Spleen (tissue), 13 donors: ENCODE measurements at places on chromosomes 4 and X.

- H3K4me1 ChIP-seq = no peaks in the 10 kb centered on the region
- no peak overlapping the region for H3K27ac ChIP-seq
- no peak for DNase-seq
- no peaks in the 10 kb centered on the region for H3K27me3 ChIP-seq
Measured at GRCh38 chr4:124806403-124806802, 93.9 kb upstream of the ANKRD50 start.

DNA sequence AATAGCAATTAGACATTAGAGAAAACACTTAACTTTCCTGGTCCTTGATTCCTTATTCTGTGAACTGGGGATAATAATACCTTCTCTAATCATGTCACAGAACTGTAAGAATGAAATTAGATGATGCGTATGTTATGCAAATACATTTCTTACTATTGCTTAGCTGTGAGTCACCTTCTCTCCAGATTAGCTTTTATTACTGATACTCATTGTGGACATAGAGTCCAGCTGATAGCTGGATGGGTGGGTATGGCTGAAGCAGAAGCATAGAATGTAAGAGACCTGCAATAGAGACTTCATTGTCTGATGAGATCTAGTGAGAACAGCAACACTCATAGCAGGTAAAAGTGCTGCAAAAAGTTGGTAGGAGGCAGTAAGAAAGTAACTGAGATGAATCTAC, 437.2 kb upstream of the ZFP42 start:
- no peak overlapping the region for H3K27ac ChIP-seq
- no peak overlapping the region for H3K4me3 ChIP-seq
- no peaks in the 10 kb centered on the region for H3K27me3 ChIP-seq

GRCh38 chrX:10102046-10102704, 54.6 kb upstream of the CLCN4 start:
- no peak overlapping the region for H3K27ac ChIP-seq
- no peak overlapping the region for H3K4me3 ChIP-seq
- H3K27me3 ChIP-seq = no peaks in the 10 kb centered on the region
- no peak for DNase-seq

GRCh38 chr4:120704538-120704937, 218.0 kb downstream of the PRDM5 start:
- no peaks in the 10 kb centered on the region for H3K27me3 ChIP-seq
- no peaks in the 10 kb centered on the region for H3K4me1 ChIP-seq
- H3K4me3 ChIP-seq = no peak overlapping the region
- H3K27ac ChIP-seq = no peak overlapping the region
- no peak for DNase-seq

- H3K4me3 ChIP-seq = no peak overlapping the region
- no peaks in the 10 kb centered on the region for H3K27me3 ChIP-seq
- no peak for DNase-seq
Measured at GRCh38 chr4:40264497-40264896, 67.7 kb downstream of the RHOH start.

DNA sequence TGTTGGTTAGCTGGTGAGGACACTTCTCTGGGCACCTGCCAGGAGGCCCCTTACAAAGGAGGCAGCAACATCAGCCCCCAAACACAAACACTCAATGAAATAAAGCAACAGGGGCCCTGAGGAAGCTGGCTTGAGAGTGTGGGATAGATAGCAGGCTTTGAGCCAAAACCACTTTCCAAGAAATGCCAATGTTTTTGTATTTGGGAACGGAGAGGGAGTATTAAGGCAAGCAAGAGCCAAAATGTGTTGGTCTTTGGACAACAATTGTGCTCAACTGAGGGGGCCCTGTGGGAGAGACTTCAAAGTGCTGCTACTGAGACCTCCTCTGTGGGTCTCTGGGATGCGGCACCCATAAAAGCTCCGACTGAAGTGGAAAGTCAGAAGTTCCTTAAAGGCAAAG, 41.0 kb downstream of the RAI2 start:
- no peaks in the 10 kb centered on the region for H3K27me3 ChIP-seq
- H3K4me1 ChIP-seq = no peaks in the 10 kb centered on the region
- no peak overlapping the region for H3K4me3 ChIP-seq
- no peaks in the 10 kb centered on the region for H3K36me3 ChIP-seq
- no peak for DNase-seq

DNA sequence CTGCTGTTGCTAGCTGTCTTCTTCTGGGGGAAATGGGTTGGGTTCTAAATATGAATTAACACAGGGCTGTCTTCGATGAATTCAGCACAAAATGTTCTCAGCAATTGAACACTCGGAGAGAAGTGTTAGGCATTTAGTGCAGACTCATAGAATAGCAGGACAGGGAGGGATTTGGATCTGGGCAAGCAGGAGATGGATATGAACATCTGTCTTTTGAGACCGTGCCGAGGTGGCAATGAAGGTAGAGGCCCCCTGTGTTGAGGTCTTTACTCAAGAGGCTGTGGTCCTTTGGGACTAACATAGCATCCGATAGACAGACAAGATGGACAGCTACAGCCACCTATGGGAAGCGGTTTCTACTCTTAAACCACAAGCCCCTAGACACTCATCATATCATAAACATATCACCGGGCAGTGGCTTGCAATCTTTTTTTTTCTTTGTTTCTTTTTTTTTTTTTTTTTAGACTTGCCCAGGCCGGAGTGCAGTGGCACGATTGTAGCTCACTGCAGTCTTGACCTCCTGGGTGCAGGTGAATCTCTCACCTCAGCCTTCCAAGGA, 6.7 kb downstream of the CD99 start:
- no peak for DNase-seq
- H3K27ac ChIP-seq = peak overlapping the region; percentile 71
- H3K27me3 ChIP-seq = no peaks in the 10 kb centered on the region
- H3K36me3 ChIP-seq = no peaks in the 10 kb centered on the region
- H3K4me3 ChIP-seq = peak overlapping the region; percentile 45

DNA sequence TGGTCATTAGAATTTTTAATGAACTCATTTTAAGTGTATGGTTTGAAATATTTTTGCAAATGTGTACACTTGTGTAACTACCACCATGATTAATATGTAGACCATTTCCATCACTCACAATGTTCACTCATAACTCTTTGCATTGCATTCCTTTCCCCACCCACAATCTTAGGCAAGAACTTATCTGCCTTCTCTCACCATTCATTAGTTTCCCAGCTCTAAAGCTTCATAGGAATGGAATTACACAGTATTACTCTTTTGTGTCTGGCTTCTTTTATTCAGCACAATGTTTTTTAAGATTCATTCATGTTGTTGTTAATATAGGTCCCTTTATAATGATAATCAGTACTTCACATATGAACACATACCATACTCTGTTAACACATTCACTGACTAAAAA, 106.1 kb downstream of the ARAP2 start:
- no peaks in the 10 kb centered on the region for H3K27me3 ChIP-seq
- no peak overlapping the region for H3K4me3 ChIP-seq
- H3K4me1 ChIP-seq = no peaks in the 10 kb centered on the region

- no peaks in the 10 kb centered on the region for H3K36me3 ChIP-seq
- peaks cover 30% of the 10 kb centered on the region for H3K4me1 ChIP-seq
- no peaks in the 10 kb centered on the region for H3K27me3 ChIP-seq
- H3K27ac ChIP-seq = peak overlapping the region; percentile 12
- no peak overlapping the region for H3K4me3 ChIP-seq
Measured at GRCh38 chr4:76219299-76220055, 5.9 kb upstream of the SCARB2 start.

- no peak for DNase-seq
- H3K36me3 ChIP-seq = no peaks in the 10 kb centered on the region
- H3K4me1 ChIP-seq = no peaks in the 10 kb centered on the region
- H3K27ac ChIP-seq = no peak overlapping the region
Measured at GRCh38 chrX:151679798-151680402, 15.4 kb upstream of the PRRG3 start.

DNA sequence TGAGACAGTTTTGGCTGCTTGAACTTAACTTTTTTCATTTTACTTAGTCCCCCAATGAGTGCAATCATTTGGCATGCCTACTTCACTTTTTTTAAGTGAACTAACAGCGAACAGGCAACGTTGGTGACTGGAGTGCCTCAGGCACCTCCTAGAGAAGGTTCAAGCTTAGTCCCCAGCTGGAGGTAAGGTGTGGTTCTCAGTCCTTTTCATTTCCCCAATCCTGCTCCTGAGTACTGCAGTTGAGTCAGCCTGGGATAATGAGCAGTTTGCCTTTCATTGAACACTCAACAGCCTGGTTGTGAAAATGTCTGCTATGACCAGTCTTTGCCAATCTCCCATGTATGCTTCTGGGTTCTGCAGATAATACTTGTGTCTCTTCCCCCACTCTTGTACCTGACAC, 109.5 kb downstream of the CDKL5 start:
- no peaks in the 10 kb centered on the region for H3K4me1 ChIP-seq
- H3K4me3 ChIP-seq = no peak overlapping the region
- no peaks in the 10 kb centered on the region for H3K36me3 ChIP-seq
- no peaks in the 10 kb centered on the region for H3K27me3 ChIP-seq

- H3K4me3 ChIP-seq = no peak overlapping the region
- H3K27me3 ChIP-seq = no peaks in the 10 kb centered on the region
- no peak overlapping the region for H3K27ac ChIP-seq
- no peak for DNase-seq
- no peaks in the 10 kb centered on the region for H3K4me1 ChIP-seq
- H3K36me3 ChIP-seq = peaks cover 5% of the 10 kb centered on the region
Measured at GRCh38 chr4:17884063-17884462, 73.3 kb downstream of the NCAPG start.

- no peaks in the 10 kb centered on the region for H3K36me3 ChIP-seq
- no peaks in the 10 kb centered on the region for H3K4me1 ChIP-seq
- no peak for DNase-seq
- no peak overlapping the region for H3K4me3 ChIP-seq
- H3K27me3 ChIP-seq = peaks cover 4% of the 10 kb centered on the region
Measured at GRCh38 chrX:51148848-51149247, 183.8 kb upstream of the NUDT10 start.

DNA sequence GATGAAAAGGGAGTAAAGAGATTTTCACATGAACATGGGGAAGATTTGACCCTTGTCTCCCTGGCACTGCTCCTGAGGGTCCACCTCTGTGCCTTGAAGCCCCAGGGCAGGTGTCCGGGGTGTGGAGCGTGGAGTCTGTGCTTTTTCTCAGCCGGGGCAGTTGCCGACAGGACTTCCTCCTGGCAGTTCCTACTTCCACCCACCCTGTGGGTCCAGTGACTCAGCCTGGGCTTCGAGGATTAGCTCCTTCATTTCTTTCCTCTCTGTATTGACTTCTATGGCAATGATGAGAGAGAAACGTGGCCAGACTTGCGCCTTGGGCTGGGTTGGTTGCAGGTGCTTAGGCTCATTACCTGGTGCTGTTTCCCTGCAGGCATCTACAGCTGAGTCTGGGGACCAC, 35.9 kb upstream of the CLCN4 start:
- peaks cover 4% of the 10 kb centered on the region for H3K4me1 ChIP-seq
- no peak for DNase-seq
- no peak overlapping the region for H3K27ac ChIP-seq
- H3K4me3 ChIP-seq = no peak overlapping the region

DNA sequence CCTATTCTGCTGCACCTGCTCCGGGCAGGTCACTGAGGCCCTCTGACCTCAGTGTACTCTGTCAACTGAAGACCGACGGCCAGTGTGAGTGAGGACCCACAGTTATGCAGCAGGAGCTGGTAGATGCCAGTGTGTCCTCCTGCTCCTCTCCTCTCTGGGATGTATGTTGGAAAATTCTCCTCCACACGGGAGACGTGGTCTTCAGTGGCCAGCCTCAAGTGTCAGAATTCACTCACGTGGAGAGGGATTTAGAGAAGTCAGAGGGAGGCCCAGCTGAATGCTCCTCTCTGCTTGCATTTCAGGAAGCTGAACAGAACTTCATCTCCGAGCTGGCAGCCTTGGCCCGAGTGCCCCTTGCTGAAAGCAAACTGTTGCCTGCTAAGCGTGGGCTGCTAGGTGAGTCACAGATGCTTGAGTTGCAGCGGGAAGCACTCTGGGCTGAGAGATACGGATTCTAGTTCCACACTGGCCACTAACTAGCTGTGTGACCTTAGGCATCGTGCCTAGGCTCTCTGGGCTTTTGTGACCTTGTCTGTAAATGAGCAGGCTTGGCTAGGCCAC, 83.6 kb downstream of the CRMP1 start:
- no peaks in the 10 kb centered on the region for H3K36me3 ChIP-seq
- no peak overlapping the region for H3K27ac ChIP-seq
- peak; percentile 46 for DNase-seq

DNA sequence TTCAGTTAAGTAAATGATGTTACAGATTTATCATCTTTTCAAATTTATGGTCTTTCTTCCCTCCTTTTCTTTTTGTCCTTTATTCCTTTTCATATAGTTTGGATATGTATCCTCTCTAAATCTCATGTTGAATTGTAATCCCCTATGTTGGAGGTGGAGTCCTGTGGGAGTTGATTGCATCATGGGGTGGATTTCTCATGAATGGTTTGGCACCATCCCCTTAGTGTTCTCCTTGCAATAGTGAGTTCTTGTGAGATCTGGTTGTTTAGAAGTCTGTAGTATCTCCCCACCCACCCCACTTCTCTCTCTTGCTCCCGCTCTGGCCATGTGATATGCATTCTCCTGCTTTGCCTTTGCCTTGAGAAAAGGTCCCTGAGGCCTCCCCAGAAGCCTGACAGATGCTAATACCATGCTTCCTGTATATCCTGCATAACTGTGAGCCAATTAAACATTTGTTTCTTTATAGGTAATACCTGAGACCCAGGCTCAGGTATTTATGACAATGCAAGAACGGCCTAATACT, 236.7 kb downstream of the PRDM5 start:
- DNase-seq = no peak
- H3K4me1 ChIP-seq = no peaks in the 10 kb centered on the region
- no peaks in the 10 kb centered on the region for H3K36me3 ChIP-seq
- H3K27me3 ChIP-seq = no peaks in the 10 kb centered on the region
- H3K4me3 ChIP-seq = no peak overlapping the region
- no peak overlapping the region for H3K27ac ChIP-seq

GRCh38 chr4:128477540-128477939, 189.9 kb upstream of the PGRMC2 start:
- no peak for DNase-seq
- H3K36me3 ChIP-seq = no peaks in the 10 kb centered on the region
- no peaks in the 10 kb centered on the region for H3K4me1 ChIP-seq
- H3K4me3 ChIP-seq = no peak overlapping the region

- no peaks in the 10 kb centered on the region for H3K36me3 ChIP-seq
- H3K4me1 ChIP-seq = no peaks in the 10 kb centered on the region
- no peak overlapping the region for H3K4me3 ChIP-seq
- no peaks in the 10 kb centered on the region for H3K27me3 ChIP-seq
- H3K27ac ChIP-seq = no peak overlapping the region
Measured at GRCh38 chrX:107579956-107580355, 48.4 kb upstream of the PRPS1 start.

DNA sequence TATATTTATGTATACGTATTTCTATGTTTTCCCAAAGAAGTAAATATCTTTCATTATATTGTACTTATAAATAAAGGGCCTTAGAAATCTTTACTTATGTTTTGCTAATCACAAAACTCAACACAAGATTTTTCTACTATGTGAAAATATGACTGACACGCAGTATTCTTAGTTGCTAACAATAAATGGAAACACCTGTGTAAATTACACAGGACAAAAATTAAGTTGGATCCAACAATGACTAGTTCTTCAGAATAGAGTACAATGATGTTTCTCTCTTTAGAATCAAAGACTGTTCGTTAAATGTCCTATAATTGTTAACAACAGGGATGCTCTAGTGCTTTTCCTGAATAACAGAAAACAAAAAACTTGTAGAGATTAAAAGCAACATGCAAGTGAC, 96.1 kb downstream of the PPP3CA start:
- no peak overlapping the region for H3K4me3 ChIP-seq
- no peaks in the 10 kb centered on the region for H3K36me3 ChIP-seq
- H3K27ac ChIP-seq = no peak overlapping the region
- peaks cover 16% of the 10 kb centered on the region for H3K4me1 ChIP-seq
- no peak for DNase-seq
